ENCODE measurements at places on chromosomes 3 and 15.

DNA sequence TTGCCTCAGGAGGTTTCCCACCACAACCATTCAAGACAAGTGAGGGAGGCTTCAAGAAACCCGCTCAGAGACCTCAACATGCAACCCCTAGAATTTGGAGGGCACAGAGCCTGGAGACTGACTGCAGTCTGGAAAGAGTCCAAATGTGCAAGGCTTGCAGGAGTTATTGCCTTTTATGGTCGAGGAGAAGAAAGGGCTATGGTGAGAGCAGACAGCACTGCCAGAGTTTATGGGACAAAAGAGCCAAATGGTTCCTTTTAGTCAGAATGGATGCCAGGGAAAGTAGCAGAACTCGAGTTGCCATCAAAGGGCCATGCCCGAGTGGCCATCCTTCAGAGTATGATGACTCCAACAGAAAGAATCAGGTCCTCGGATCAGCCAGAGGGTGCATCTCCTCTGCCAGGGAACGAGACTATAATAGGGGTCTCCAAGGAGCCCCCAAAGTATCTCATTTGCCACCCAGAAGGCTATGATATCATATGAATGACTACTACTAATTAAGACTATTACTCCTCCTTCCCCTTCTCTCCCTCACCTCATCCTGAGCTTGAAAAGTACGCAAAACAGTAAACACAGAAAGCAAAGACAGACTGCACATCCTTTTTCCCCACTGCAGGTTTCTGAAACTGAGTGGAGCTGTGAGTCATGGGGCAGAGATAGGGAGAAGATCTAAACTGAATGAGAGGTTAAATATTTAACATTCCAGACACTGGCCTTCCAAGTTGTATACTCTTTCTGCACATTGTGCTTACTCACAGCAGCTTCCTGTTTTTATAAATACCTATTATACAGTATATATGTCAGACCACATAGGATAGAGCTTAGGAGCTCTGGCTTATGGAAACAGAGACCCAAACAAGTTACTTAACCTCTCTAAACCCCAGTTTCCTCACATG, 33.9 kb upstream of the TMCO5A start:
- no peak for DNase-seq

DNA sequence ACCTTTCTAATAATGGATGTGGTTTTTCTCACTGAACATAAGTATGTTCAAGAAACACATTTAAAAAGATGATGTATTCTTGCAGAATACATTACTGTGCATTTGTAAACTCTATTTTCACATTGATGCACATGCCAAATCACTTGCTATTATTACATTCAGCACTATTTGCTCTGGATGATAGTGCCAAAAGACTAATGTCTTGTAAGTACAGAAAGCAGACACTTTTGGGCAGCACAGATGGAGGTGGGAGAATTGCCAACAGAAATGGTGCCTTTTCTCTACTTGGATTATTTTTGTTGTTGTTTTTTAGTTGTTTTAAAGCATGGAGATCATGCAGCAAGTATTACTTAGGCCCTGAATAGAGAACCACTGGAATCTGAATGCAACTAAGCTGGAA, 10.2 kb upstream of the FGF12 start:
- DNase-seq: no peak

DNA sequence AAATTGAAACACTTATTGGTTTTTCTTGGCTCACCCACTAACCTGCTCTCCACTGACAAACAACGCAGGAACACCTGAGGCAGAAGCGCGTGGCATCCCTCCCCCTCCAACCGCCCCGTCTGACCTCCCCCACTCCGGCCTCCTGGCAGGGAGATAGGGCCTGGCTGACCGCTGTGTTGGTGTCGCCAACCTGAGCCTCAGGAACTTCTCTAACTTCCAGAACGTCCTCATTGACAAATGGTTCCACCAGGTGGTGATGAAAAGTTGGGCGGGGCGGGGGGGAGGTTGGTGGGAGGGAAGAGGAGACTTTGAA, 22.8 kb downstream of the IL17RD start:
- no peak for DNase-seq

GRCh38 chr15:63945007-63945788, 101.1 kb downstream of the DAPK2 start:
- DNase-seq: no peak

DNA sequence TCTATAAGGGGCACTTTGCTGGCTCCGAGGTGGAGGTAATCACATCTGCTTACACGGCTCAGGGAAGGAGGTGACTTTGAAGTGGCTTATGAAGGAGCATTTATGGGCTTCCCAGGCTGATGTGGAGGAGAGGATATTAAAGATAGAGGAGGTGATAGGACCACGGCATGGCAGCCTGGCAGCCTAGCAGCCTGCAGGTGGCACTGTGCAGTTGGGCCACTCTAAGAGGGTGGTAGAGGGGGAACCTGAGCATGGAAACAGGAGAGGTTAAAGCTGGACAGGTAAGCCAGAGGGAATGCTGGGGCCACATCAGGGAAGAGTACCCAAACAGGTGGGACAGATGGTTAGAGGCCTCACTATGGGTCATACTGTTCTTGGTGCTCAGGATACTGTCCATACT, 375.0 kb downstream of the WDR72 start:
- DNase-seq: no peak

- no peak for DNase-seq
Observed at GRCh38 chr15:91886878-91887277, 33.4 kb downstream of the SLCO3A1 start.

DNA sequence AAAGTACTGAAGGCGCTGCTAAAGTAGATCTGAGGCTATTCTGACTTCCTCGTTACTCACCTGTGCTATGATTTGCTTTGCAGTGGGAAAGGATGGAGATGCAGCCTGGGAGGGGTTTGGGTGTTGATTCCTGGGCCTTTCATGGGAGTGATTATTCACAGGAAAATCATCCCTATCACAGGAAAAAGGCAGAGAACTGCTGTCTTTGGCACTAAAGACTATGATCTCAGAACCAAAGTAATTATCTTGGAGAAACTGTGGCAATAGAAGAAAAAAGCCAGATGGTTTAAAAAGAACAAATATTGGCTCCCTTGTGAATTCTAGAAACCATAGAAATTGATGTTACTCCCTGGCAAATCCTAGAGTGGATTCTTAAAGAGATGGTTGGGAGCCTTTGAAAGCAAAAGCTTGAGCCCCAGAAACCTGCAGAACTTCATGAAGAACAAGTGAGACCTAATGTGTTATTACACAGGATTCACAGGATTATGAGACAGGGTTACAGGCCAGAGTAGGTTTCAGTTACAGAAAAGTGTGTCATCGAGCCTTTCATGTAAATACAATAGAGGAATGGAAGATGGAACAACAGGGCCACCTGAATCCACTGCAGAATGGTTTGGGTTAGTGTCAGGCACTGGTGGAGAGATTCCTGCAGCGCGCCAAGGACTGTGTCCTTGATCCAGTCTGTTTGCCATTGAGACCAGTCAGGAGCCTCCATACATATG, 85.7 kb downstream of the OXNAD1 start:
- DNase-seq: no peak

- no peak for DNase-seq
Observed at GRCh38 chr3:107599772-107600145, 77.0 kb downstream of the BBX start.

GRCh38 chr3:127349501-127350171, 61.8 kb upstream of the PRR20G start:
- no peak for DNase-seq

DNA sequence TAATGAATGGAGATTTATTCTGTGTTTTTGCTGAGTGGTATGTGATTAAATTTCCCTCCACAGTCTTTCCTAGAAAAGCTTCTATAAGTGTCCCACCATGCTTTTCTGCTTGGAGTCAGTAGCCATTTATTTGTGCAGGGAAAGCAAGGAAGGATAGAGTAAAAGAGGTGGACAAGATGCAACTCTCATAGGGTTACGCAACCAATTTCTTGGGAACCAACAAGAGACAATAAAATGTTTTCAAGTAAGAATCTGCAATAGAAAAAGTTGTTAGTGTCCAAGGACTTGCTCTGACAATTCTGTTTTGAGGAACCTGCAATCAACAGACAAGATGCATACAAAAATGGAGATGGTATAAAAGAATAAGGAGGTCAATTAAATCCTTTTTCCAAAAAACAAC, 153.8 kb upstream of the MITF start:
- no peak for DNase-seq

DNA sequence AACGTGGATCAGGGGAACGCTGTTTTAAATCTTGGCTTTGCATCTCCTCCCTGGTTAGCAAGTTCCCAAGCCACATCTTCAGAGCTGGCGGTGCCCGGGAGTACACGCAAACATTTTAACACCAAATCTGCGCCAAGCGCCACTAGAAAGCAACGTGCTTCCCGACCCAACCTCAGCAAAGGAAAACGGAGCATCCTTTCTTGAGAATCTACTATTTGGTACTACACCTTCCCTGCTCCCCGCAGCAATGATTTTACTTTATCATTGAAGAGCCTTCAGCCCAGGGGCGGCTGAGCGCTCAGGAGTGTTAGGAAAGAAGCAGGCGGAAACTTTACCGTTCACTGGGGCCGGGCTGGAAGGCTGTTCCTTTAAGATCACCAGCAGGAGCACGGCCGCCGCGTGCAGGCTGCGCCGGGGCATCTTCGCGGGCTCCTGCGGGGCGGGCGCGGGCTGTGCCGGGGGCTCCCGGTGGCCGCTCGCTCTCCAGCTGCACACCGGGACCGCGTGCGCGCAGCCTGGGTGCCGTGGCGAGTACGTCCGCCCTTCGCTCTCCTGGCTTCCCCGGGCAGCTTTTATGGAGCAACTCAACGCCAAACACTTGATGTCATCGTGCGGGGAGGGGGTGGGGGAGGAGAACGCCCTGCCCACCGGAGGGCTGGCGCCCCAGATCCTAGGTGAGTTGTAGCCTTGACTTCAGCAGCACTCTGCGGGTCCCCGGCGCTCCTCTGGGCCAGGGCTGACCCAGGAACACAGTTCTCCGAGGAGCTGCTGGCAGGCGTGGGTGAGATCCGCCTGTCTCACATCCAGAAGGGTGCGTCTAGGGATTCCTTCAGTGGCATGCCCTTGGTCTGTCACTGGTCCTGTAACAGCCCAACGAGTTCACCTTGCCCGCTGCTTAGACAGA, at the start of gene CA12:
TSS of gene CA12 (minus strand) at position 546 of the 904 bp plus-strand sequence. CDS start at position 420, 126 bp downstream.
- no peak for DNase-seq

- peak; percentile 56 for DNase-seq
Observed at GRCh38 chr3:194869482-194870169, 183.9 kb downstream of the FAM43A start.

Measured in AG09309 (cell line).